ENCODE measurements at places on chromosomes 3 and 15.

- no peak for DNase-seq
These were observed 58.3 kb downstream of the EPHB3 start for GRCh38 chr3:184619787-184620430.

DNA sequence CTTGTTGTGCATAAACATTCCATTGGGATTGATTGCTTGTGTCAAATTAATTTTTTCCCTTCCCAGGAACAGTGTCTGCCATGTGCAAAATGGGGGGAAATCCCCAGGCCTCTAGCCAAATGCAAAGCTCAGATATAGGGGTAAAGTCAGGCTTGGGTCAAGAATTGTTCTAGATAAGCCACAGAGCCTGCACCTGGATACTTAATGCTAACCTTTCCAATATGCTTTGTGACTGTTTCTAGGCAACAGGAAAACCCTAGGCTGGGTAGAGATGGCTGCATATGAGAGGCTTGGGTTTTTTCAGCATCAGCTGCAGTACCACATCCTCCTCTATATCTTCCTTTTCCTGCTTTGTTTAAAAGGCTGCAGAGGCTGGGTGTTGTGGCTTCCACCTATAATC is 61.9 kb upstream of the ROPN1 start:
- no peak for DNase-seq

- DNase-seq: no peak
These were observed at the start of gene WNT5A for GRCh38 chr3:55486857-55487380. Gene WNT5A (minus strand): TSS chr3:55487306. CDS start chr3:55486985, 321 bp downstream.

GRCh38 chr15:42741710-42742109 is 4.8 kb upstream of the CDAN1 start:
- no peak for DNase-seq

DNA sequence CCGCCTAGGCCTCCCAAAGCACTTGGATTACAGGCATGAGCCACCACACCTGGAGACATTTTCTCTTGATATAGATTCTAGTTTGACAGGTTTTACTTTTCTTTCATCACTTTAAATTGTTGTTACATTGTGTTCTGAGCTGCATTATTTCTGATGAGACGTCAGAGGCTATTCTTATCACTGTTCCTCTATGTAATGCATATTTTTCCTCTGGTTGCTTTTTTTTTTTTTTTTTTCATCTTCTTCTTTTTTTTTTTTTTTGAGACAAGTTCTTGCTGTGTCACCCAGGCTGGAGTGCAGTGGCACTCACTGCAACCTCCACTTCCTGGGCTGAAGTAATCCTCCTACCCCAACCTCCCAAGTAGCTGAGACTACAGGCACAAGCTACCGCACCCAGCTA is 41.2 kb downstream of the TRA2B start:
- DNase-seq: no peak

- no peak for DNase-seq
These were observed 12.8 kb upstream of the MAGEF1 start for GRCh38 chr3:184724699-184725098.

GRCh38 chr3:143612541-143612940 is 235.7 kb downstream of the SLC9A9 start:
- no peak for DNase-seq

GRCh38 chr15:62760538-62760937 is 282.0 kb upstream of the TPM1 start:
- no peak for DNase-seq

DNA sequence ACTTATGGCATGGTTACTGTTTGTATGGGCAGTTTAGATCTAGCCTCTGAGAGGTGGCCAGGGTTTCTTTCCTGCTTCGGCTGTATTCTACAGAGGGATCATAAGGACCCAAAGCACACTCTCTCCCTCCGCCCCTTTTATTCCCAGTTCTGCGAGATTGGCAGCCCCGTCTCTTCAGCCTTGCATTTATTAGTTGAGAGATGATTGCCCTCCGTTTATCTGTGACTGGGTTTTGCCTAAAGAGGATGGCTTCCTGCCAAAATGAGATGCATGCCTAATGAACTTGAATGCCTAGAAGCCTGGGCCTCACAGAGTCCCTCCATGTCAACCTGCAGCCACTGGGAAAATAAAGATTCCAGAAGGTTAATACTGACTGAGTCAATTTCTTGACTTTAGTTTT is 97.1 kb upstream of the CHL1 start:
- DNase-seq: no peak

DNA sequence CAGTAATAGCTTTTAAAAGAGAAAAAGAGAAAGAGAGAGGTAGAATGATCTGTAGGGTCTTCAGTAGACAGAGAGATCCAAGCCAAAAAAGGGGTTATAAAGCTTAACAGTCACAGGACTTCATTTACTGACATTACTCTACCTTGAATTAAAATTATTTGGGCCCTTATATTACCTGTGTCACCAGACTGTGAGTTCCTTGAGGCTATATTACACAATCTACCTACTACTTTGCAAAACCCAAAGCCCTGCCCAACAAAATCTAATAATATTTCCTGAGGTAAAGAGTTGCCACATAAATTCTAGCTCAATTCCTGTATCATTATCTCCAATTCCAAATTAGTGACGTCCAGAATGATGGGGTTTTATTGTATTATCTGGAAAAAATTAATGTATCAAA is 1.9 kb downstream of the UBR1 start:
- no peak for DNase-seq

- DNase-seq: no peak
These were observed 89.7 kb downstream of the ULK4 start for GRCh38 chr3:41872157-41872556.

GRCh38 chr3:132615881-132616280 is 18.8 kb downstream of the ACKR4 start:
- DNase-seq: no peak
